ENCODE measurements at places on chromosomes 5 and 9. TPM values are rescaled to one million over a fixed set of nuclear protein-coding genes. Genes with fewer than 3 reads are reported as not detected.
A peak's percentile ranks its signal among the peaks of the same experiment; 100 is the strongest.

GRCh38 chr9:3385871-3386270, 139.9 kb downstream of the RFX3 start:
- no peak for DNase-seq

GRCh38 chr5:61301341-61302199, 30.5 kb upstream of the ZSWIM6 start:
- peak; percentile 97 for DNase-seq

- DNase-seq, result peak; percentile 93
These were observed 214.4 kb upstream of the S1PR3 start for GRCh38 chr9:88776717-88777497.

GRCh38 chr5:132444061-132444460, 46.5 kb downstream of the IRF1 start:
- DNase-seq, result no peak

DNA sequence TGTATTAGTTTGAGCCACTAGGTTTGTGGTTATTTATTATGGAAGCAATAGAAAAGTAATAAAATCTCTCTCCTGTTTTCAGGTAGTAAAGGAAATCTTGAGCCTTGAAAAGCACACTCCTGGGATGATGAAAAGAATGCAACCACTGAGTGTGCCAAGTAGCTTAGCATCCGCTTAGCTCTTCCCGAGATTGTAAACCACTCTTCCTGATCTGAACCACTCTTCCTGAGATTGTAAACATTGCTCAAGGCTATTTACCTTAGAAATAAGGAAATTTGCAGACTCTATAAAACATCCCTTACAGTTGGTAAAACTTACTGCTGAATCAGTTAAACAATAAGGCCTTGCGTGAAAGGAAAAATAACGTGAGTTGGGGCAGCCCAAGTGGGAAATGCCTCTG, 17.4 kb upstream of the IL33 start:
- DNase-seq, result no peak

GRCh38 chr9:121952611-121953010, 140.5 kb downstream of the TTLL11 start:
- no peak for DNase-seq

- peak; percentile 47 for DNase-seq
These were observed 3.4 kb downstream of the CLINT1 start for GRCh38 chr5:157855404-157855994.

GRCh38 chr9:123399803-123400378, 43.9 kb downstream of the CRB2 start:
- DNase-seq, result no peak

Gene PCDHB6
- not detected for total RNA-seq

Gene CDKN2AIPNL
- 37.8 TPM for total RNA-seq

Gene IGFBPL1
- 0.46 TPM for total RNA-seq
